ENCODE measurements at places on chromosomes 2 and 18. TPM values are rescaled to one million over a fixed set of nuclear protein-coding genes. Genes with fewer than 3 reads are reported as not detected.

GRCh38 chr2:35468245-35468644 lies 887.3 kb upstream of the CRIM1 start:
- DNase-seq: no peak

ACVR1C gene
- 0.90 TPM for polyA plus RNA-seq

CLK1 gene
- polyA plus RNA-seq: 53.7 TPM

DNA sequence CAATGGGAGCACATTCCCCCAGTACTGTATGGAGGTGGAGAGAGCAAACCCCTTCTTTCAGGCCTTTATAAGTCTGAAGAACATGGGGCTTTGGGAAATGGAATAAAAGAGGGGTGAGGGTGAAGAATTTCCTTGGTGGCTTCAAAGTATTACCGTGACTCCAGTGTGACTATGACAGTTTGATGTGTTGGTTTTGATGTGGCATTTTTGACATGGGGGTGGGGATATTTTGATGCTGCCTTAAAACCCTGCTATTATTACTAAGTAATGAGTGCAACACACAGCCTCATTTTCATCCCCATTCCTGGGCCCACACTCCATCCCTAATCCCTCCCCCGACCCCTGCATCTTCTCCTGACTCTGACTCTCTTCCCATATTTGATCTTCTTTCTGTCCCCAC lies 23.6 kb downstream of the QPCT start:
- no peak for DNase-seq

INPP5D gene
- 4.2 TPM for polyA plus RNA-seq

DNA sequence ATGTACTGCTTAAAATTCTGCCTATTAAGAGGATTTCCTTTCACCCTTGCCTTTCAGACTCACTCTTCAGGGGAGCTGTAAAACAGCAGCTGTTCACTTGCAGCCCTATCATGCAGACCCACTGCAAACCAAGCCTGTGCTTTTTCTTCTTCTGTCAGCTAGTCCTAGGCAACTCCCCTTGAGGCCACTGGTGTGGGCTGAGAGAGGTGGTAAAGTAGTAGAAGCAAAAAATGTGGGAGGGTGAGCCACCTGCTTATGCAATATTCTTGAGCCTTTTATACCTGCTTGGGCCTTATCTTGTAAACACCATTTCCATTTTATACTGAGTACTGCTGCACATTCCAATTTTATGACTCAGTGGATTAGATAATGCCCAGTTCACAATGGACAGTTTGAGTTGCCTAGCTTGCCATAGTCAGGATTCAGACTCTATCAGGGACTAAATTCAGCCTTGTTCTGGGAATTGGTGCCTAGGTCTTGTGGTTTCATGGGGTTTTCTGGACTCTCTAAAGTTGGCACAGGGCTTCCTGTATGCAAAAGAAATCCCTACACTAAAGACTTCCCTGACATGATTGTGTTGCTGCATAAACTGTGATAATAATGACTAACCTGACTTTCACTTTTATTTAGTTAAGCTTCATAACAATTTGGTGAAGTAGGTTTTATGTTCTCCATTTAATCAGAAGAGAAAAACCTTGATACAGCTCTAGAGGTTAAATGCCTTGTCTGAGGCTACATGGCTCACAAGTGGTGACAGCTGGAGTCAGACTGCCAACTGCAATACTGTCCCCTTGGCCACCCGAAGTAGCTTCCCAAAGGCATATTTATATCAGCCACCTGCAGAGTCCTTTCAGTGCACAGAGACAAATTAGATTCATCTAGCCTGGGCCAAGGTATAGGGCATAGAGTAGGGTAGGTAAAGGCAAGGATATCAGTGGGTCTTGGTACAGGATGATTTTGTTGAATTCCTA lies 47.4 kb upstream of the KDM3A start:
- DNase-seq: no peak

DTNB gene
- 3.3 TPM for polyA plus RNA-seq

DNA sequence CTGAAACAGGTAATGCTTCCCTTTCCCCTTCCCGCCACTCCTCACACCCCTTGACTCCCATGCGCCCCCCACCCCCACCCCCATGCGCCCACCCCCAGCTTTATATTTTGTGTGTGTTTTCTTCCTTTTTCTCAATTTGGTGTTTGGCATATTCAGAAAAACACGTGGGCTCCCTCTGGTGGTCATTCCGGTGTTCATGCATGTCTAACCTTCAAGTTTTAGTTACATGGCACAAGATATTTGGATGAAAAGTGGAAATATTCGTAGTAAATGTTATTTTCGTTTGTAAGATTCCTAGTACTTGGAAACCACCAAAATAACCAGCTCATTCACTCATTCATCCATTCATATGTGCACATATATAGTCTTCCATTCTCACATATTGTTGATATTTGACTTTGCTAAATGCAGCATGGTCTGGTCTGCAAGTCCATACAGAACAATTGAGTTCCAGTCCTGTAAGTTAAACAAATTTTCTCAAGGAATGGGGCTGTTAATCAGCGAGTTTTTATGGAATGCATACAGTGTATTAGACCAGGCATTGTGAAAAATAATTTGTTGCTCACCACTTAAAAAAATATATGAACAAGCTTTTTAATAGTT lies 143.6 kb upstream of the MAP3K20 start:
- peak; percentile 57 for DNase-seq

DNA sequence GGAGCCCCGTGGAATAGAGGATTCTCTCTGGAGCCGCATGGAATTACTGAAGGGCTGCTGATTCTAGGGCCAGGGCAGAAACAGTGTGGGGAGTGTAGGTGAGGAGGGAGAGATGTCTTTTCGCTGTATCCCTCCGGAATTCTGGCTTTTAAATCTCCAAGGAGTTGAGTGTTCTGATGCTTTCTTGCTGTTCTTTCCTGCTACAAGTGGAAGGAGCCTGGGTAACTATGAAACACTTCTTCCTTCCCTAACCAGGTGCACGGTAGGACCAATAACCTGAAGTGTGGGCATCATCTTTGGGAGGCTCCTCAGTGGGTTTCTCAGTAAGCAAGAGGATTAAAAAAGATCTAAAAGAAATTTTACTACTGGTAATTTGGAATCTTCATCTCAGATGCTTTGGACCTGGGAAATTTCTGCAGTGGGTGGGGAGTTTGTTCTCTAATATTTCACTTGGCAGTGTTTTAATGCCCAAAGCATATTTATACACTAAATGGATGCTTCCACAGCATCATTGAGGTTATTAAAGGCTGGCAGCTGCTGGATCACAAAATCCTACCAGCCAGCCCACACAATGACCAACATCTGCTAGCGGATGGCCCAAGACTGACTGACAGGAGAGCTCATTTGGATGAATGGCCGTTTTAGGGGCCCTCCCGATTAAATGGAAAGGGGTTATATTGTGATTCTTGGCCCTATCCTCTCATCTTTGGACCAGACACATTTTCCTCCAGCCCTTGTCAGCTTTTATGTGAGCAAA lies 2.1 kb downstream of the EML6 start:
- no peak for DNase-seq

NCKAP5 gene
- 2.2 TPM for polyA plus RNA-seq

DNA sequence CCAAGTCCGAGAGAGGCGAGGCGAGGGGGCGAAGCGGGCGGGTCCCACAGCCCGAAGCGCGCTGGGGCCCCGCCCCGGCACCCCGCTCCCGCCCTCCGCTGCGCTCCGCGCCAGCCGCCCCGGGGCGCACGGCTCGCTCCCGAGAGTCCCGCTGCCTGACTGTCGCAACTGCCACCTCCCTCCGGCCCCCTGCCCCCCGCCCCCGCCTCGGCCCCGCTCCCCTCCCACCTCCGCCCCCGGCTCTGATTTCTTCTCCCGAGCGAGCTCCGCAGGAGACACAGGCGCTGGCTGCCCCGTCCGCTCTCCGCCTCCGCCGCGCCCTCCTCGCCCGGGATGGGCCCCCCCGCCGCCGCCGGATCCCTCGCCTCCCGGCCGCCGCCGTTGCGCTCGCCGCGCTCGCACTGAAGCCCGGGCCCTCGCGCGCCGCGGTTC lies at the start of gene WNT6:
Gene WNT6 (plus strand): TSS at position 250 of the 432 bp plus-strand sequence. CDS start 233 bp downstream, outside the sequence.
- DNase-seq: no peak

All from liver (tissue), 10 donors.